Hindlimb muscle (tissue), 1 donor: ENCODE measurements at places on chromosomes 3 and 15. TPM values are rescaled to one million over a fixed set of nuclear protein-coding genes. Genes with fewer than 3 reads are reported as not detected.
A peak's percentile ranks its signal among the peaks of the same experiment; 100 is the strongest.

DNA sequence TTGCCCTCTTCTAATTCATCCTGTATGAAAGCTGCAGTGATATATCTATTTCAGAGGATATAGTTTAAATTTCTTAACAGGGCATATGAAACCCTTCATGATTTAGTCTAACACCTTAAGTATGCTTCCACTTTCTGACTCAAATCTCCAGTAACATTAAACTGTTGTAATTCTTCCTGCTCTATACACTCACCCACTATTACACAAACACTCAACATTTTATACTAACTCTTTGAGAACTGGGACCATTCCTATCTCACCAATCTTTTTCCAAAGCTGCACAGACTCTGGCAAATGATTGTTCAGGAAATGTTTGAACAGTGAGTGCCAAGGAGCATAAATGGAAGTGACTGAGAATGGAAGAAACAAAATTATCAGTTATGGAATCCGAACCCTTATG is 560.4 kb upstream of the DPPA4 start:
- no peak for DNase-seq

DNA sequence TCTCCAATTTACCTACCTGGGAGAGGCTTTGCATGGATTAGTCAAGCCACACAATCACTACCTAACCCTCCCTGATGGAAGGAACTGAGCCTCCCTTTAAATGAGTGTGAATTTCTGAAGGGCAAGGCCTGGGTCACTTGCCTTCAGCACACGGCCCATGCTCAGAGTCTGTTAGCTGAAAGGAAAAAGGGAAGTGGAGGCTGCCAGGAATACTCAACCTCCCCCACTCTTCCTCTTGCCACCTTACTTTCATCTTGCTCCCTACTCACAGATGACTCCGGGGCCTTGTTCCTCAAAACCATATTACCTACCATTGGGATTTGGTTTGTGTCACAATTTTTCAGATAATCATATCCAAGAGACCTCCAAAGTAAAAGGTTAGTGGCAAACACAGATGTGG is 220.0 kb downstream of the ABHD5 start:
- DNase-seq, result no peak

DNA sequence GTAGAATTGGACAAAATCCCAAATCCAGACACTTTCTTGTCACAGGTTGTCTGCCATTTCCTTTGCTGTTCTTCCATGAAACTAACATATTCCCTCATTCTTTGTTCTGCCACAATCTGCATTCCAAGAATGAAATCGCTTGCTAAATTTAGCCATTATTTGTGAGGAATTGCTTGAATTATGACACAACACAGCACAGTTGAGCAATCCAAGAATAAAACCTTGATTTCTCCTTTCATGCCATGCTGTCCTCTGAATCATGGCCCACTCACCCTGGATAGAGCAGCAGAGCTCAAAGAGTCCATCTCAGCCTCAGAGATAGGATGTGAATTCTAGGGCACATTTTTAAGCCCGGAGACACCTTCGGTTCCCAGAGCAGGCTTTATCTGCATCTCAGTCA is 35.2 kb upstream of the GREM1 start:
- no peak for DNase-seq

DNA sequence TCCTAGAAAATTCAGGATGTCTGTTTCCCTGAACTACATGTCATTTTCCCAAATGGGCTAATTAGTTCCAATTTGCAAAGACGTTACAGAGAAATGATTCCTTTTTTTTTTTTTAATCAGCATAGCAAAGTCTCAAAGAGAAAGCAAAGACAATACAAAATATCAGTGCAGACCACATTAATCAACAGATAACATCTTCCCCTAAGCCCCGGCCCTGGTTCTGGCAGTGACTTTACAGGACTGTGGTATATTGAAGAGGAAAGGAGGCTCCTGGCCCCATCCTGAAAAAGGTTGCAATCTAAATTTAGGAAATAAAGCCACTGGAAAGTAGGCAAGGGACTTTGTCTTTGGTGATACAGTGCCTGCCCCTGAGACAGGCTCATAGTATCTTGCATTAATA is 836.5 kb downstream of the NTRK3 start:
- no peak for DNase-seq

DNA sequence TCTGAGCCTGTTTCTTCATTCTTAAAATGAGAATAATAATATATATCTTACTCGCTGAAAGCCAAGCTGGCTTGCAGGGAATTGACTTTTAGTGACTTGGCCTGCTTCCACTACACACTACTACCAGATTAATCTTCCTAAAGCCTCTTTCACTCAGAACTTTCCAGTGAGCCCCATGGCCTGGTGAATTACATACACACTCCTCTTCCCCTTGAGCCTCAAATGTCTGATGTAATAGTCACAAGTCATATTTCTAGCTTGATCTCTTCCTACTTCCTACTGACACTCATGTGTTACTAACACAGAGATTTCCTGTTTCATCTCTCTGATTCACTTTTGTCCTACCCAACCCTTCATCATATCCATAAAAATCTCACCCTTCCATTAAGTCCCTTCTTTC is 82.7 kb upstream of the SOX2 start:
- DNase-seq, result no peak

- no peak for DNase-seq
Measured at GRCh38 chr15:80608688-80609087, 86.4 kb upstream of the ABHD17C start.

- DNase-seq, result no peak
Measured at GRCh38 chr15:41408234-41408641, 5.9 kb upstream of the NDUFAF1 start.

- no peak for DNase-seq
Measured at GRCh38 chr15:94312946-94313345, 81.6 kb downstream of the MCTP2 start.

DNA sequence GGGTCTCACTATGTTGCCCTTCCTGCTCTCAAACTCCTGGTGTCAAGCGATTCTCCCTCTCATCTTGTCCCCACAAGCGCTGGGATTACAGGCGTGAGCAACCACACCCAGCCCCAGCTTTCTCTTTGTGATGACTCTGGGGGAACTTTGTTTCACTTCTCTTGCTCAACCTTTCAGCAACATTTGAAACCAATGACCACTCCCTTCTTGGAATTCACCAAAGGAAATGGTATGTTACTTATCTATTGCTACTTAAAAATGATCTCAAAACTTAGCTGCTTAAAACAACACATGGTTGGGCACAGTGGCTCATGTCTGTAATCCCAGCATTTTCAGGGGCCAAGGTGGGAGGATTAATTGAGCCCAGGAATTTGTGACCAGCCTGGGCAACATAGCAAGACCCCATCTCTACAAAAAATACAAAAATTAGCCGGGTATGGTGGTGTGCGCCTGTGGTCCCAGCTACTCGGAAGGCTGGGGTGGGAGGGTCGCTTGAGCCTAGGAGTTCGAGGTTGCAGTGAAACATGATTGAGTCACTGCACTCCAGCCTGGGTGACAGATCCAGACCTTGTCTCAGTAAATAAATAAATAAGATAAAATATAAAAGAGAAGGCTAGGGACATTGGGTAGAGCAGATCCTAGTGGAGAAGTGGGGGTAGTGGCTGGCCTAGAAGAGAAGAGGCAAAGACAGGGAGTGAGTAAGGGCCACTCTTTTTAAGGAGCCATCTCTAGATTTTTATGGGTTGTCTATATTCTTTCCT is 10.3 kb upstream of the COPG1 start:
- DNase-seq, result no peak

DNA sequence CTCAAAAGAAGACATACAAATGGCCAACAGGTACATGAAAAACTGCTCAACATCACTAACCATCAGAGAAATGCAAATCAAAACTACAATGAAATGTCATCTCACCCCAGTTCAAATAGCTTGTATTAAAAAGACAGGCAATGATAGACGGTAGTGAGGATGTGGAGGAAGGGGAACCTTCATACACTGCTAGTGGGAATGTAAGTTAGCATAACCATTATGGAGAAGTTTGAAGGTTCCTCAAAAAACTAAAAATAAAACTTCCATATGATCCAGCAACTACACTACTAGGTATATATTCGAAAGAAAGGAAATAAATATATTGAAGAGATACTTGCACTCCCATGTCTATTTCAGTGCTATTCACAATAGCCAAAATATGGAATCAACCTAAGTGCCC is 62.8 kb upstream of the PPARG start:
- DNase-seq, result no peak

DNA sequence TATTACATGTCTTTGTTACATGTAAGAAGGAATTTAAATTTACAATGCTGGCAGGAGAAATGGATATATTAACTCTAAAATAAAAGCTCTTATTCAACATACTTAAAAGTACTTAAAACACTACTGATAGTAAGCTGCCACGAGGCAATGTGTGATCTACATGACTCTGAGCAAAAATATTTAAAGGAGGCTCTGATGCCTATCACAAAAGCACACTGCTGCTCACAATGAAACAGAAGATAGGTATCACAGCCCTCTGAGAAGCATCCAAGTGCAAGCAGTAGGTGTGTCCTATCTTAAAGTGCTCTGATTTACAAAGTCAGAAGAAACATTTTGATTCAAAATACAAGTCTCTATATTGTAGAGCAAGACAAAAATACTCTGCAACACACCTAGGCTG is 371.2 kb upstream of the WNT5A start:
- no peak for DNase-seq

- no peak for DNase-seq
Measured at GRCh38 chr3:87468938-87469337, 192.6 kb upstream of the POU1F1 start.

- peak; percentile 42 for DNase-seq
Measured at GRCh38 chr15:90412356-90413194, 24.5 kb downstream of the IQGAP1 start.

DNA sequence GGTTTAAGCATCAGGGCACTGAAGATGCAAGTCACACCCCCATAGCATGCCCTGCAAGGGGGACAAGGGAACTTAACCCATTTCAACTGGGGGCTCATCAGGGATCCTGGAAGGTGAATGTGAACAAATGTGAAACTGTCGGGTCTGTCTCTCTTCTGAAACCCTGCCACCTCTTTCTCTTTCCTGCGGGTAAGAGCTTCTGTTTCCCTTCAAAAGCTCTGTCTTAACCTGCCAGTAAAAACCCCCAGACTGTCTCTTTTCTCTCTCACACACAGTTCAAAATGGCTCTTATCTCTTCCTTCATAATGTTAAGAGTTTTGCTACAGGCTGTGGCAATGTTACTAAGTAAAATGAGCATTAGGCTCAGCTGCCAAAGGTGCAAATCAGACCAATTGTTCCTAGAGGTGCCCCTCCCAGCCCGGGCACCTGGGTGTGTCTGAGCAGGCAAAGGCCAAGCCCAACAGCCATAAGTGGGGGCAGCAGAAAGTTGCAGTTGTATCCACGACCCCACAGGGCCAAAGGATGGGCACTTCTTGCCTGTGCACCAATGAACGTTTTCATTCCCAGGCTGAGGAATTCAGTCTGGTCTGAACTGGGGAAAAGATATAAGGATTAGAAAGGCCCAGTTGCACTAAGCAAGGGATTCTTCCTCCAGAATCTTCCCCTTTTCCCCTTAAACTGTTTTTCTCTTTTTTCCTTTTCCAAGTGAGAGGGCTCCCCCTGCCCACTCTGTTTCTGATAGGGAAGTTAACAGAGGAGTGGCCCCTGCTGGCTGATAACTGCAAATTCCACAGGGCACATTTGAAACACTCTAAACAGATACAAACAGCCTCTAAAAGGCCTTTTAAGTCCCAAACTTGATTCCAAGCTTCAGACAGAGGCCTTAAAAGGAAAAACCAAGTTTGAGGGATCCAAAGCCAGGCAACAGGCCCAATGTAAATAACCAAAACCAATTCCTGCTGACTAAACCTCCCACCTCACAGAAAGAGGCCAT is 113.8 kb upstream of the EPHA6 start:
- DNase-seq, result no peak

DNA sequence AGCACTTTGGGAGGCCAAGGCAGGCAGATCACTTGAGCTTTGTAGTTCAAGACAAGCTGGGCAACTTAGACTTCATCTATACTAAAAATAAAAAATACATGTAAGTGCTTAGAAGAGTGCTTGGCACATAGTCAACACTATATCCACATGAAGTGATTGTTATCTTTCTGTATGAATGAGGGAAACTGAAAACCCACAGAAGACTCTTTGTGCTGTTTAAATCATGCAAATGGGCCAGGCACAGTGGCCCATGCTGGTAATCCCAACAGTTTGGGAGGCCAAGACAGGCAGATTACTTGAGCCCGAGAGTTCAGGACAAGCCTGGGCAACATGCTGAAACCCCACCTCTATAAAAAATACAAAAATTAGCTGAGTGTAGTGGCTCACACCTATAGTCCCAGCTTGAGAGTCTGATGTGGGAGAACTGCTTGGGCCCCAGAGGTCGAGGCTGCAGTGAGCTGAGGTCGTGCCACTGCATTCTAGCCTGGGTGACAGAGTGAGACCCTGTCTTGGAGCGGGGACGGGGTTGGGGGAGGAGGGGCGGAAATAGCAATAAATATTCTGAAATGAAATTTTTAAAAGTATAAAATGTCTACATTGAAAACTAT is 129.7 kb downstream of the NR2E3 start:
- DNase-seq, result no peak

DNA sequence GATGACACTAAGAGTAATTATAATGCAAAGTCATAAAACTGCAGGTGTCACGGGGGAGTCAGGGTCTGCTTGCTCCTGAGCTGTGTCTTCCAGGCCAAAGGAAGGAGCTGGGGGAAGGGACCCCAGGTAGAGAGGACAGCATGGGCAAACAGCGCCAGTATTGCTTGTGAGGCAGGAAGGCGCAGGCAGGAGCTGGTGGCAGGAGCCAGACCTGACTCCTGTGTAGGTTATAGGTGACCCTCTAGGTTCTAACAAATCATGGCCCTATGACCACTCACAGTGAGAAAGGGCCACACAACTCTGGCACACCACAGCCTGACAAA is 1.9 kb downstream of the CISH start:
- no peak for DNase-seq

SMAD6 gene
- 7.5 TPM for polyA plus RNA-seq

TRIM42 gene
- not detected for polyA plus RNA-seq

ANKUB1 gene
- not detected for polyA plus RNA-seq

SEC22A gene
- 15.2 TPM for polyA plus RNA-seq

SCN11A gene
- polyA plus RNA-seq, result 4.0 TPM

POLQ gene
- 2.6 TPM for polyA plus RNA-seq

DCP1A gene
- polyA plus RNA-seq, result 20.5 TPM

MEGF11 gene
- polyA plus RNA-seq, result 0.26 TPM

NOX5 gene
- 0.30 TPM for polyA plus RNA-seq

ATOSA gene
- 25.1 TPM for polyA plus RNA-seq
